ENCODE measurements at places on chromosomes 7 and 10.

- no peak for DNase-seq
These were observed 273.6 kb downstream of the SDHAF3 start for GRCh38 chr7:97390915-97391593.

DNA sequence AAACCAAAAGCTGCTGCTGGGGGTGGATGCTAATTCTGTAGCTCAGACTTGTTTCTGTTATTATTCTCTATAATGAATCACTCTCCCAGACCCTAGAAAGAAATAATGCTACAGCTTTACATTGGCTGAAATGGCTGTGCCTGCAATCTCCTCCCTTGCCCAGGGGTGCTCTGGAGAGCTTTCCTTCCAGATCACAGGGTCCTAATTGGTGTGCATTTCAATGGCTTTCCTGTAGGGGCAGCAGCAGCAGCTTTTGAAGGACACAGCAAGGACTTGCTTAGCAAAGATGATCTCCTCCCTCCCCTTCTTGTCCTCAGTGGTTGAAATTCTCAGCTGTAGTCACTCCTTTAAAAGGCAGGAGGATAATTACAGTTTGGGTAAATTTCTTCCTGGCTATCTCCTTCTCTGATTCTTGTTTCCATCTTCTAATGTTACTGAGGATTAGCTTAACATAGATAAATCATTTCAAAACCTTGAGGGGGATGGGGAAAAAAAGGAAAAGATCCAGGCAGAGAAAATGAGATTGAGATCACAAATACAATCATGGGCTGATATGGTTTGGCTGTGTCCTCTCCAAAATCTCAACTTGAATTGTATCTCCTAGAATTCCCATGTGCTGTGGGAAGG lies 120.2 kb upstream of the CTTNBP2 start:
- peak; percentile 15 for DNase-seq

DNA sequence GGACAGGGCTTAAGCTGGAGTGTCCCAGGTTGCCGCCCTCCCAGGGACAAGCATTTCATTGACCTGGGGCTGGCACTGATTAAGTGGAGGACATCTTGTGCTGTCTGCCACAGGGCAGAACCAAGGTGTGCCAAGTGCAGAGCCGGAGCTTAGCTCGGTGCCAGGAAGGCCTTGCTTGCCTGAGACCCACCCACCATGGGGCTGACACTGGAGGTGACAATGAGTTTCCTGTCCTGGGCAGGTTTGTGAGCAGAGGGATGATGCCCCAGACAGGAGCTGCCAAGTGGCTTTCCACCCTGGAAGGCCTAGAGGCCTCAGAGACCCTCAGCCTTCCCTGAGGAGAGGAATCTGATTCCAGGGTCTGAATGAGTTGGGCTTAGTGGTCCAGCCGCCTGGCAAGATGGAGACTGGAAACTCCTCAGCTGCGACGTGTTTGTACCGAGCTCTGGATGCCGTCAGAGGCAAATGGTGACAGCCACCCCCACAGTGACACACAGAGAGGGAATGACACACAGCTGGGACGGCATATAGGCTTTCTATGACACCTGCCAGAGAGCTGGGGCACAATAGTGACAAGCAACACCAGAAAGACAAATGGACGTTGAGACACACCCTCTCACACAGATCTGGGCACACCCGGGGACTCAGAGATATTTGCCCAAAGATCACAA lies 2.6 kb downstream of the ADCYAP1R1 start:
- no peak for DNase-seq

DNA sequence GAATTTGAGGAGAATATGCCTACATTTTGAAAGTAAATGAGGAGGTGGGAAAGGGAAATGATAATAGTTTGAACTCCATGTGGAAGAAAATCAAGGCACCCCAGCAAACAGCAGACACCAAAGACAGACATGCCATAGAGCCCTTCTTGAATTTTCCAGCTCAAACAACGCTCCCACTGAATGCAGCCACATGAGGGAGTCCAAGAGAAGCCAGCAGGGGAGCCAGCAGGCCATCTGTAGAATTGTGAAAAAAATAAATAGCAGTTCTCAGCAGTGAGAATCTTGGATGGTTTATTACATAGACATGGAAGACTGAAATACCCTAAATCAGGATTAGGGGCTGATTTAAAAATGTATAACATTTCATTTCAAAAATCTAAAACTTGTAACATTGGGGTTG lies 1567.3 kb upstream of the LRRTM3 start:
- DNase-seq: no peak

GRCh38 chr7:13165854-13166253 lies 478.4 kb downstream of the ARL4A start:
- no peak for DNase-seq

DNA sequence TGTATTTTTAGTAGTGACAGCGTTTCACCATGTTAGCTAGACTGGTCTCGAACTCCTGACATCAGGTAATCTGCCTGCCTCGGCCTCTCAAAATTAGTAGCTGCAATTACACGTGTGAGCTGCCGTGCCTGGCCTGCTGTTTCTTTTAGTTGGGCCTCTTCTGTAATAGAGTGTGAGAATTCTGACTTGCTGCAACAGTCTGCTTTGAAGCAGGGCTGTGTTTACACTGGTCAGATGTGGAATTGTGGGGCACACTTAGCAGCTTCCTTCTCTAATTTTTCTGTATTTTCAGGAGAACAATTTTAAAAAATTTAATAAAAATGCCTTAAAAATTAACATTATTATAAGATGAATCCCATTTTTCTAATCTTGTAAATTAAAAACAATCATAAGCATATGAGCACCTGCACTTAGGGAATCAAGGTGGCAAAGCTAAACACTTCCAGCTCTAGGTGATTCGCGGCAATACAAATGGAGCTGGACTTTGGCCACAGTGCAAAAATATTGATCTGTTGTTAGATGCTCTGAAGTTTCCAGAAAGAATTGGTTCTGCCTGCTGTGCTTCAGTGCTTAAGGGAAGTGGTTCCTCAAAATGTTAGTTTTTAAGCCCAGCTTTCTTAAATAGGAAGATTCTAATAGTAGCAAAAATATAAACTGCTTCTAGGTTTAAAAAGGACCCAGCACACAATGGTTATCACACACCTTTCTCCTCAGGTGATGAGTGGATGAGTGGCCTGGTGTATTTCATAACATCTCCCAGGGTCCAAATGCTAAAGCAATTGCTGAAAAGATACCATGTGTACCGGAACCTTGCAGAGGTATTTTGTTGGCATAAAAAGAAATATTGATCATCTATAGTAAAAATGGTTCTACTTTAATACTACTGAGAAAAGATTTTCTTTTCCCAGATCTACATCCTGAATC lies 63.5 kb upstream of the ATRNL1 start:
- DNase-seq: no peak

DNA sequence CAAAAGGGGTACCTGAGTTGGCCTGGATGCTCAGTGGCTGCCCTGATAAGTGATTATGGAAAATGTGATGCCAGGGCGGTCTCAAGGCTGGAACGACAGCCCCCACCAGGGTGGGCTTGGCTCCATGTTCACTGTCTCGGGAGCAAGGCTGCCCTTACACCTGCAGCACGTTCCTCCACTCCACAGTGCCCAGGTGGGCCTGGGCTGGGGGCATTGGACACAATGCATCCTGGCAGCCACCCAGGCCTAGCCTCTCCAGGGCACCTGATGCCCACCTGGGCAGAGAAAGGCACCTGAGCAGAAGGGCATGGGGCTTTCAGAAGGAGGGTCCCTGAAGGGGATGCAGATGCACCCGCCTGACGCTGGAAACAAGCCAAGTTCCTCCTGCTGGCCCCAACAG lies 548.3 kb downstream of the DNAJB6 start:
- DNase-seq: no peak

DNA sequence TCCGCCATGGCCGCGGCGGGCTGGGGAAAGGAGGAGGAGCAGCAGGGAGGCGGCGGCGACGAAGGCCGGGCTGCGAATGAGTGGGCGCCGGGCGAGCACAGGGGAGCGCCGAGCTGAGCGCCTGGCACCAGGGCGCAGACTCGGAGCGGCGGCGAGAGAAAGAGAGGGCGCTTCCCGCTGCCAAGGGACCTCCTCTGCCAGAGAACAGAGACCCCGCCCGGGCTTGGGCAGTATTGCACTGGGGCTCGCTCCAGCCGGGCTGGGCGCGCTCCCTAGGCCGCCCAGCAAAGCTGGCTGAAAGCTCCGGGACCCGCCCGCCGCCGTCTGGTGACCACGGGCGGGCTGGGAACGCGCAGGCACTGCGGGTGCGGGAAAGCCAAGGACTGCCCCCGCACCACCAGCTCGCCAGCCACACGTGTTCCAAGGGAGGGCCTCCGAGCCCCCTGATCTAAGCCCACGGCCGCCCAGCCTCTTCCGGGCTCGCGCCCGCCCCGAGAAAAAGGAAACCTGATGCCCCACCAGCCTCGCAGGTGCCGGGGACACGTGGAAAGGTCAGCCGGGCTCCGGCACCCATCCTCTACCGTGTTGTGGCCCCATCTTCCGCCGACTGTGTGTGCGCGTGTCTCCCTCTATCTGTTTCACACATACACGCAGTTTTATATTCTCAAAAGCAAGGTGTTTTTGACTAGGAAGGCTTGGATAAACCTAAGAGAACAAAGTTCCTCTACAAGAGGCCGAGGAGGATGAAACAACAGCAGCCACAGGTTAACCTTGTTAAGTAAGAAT lies at the start of gene CCDC6:
Gene CCDC6 (minus strand): TSS at position 140 of the 786 bp plus-strand sequence. CDS start 132 bp downstream, at position 8.
- DNase-seq: peak; percentile 90

GRCh38 chr7:102398543-102398942 lies 2.4 kb downstream of the PRKRIP1 start:
- no peak for DNase-seq

DNA sequence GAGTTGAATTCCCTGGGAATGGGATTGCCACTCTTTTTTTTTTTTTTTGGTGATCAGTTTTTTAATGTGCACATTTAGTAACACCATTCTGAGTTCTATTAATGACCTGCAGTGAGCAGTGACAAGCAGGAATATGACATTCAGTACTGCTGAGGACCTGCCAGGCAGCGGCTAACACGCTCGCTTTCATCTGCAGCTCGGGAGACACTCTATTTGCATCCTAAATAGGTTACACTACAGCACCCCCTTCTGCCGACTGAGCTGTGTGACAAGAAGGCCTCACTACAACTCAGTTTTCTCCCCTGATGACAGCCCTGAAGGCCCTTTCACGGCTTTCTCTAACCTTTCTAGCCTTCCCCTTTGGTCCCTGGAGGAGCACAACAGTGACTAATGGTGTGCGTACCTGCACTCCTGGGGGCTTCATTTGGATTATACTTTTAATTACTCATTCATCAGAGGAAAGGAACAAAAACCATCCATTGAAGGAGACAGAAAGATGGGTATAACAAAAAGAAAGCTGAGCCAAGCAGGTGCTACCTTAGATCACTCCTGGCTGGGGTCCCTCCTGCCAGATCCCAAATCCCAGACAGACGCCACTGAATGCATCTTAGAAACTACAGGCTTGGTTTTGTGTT lies 872.4 kb downstream of the LRMDA start:
- peak; percentile 49 for DNase-seq

- DNase-seq: no peak
These were observed 5.8 kb downstream of the MCU start for GRCh38 chr10:72697716-72698115.

GRCh38 chr7:139899328-139899955 lies 70.4 kb downstream of the TBXAS1 start:
- no peak for DNase-seq

- DNase-seq: no peak
These were observed 65.9 kb downstream of the DGKB start for GRCh38 chr7:14836571-14837189.

- DNase-seq: no peak
These were observed 55.4 kb upstream of the KIF5B start for GRCh38 chr10:32111585-32111984.

- no peak for DNase-seq
These were observed 550.4 kb downstream of the TCERG1L start for GRCh38 chr10:130761032-130761575.

- no peak for DNase-seq
These were observed 575.1 kb downstream of the PARD3 start for GRCh38 chr10:34240039-34240438.

DNA sequence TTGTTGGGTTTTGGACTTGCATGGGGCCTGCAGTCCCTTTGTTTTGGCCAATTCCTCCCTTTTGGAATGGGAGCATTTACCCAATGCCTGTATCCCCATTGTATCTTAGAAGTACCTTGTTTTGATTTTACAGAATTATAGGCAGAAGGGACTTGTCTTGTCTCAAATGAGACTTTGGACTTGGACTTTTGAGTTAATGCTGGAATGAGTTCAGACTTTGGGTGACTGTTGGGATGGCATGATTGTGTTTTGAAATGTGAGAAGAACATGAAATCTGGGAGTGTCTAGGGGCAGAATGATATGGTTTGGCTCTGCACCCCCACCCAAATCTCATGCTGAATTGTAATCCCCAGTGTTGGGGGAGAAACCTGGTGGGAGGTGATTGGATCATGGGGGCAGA lies 76.8 kb upstream of the MKI67 start:
- DNase-seq: no peak

- no peak for DNase-seq
These were observed 105.2 kb downstream of the OSBPL3 start for GRCh38 chr7:24874791-24875190.

DNA sequence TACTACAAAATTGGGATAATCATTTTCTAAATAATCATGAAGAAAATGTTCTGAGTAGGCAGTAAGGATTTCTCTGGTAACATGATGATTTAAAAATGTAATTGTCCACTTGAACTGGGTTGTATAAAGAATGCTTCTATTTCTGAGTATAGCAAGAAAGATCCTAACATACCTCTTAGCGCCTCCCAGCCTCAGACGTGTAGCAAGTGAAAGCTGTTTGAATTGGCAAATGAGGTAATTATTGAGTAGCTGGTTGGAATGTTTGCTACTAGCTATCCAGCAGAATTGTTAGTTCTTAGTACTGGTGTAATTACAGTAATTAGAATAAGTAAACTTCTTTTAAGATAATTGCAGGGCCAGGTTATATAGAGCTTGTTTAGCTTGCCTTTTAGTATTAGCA lies 47.9 kb downstream of the SEPTIN7 start:
- no peak for DNase-seq

- DNase-seq: no peak
These were observed 289.6 kb downstream of the POM121L12 start for GRCh38 chr7:53325061-53325460.

GRCh38 chr10:50224330-50224952 lies 26.9 kb downstream of the ASAH2 start:
- no peak for DNase-seq

DNA sequence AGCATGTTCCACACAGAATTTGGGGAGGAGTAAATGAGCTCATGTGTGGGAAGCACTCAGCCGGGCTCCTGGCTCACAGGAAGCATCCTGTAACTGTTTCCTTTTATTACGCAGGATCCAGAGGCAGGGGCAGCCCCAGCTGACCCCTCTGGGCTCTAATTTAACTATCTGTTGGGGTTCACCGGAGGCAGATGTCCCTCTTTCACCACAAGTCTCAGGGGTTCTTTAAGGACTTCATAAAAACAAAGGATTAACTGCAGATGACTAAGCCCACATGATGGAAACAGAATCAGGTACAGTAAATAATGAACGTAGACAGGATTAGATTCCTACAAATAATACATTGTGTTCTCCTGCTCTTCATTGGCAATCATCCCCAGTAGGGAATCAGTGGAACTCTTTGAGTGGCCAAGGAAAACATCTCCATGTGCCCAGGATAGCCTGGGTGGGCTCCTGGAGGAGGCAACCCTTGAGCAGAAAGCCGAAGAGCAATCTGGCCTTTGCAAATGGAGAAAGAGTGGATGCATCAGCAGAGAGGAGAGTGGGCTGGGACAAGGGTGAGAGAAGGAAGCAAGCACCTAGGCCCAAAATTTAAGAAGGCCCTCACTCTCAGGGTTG lies 24.6 kb downstream of the TBXAS1 start:
- no peak for DNase-seq

Measured in progenitor cell of endocrine pancreas (in vitro differentiated cells).